Lung (tissue), 17 donors: ENCODE measurements at places on chromosomes 12 and 14. TPM values are rescaled to one million over a fixed set of nuclear protein-coding genes. Genes with fewer than 3 reads are reported as not detected.

- peaks cover 11% of the 10 kb centered on the region for H3K27me3 ChIP-seq
- no peaks in the 10 kb centered on the region for H3K4me1 ChIP-seq
- H3K4me3 ChIP-seq, result no peak overlapping the region
- no peak for DNase-seq
- no peaks in the 10 kb centered on the region for H3K36me3 ChIP-seq
- H3K27ac ChIP-seq, result no peak overlapping the region
These were observed 138.0 kb downstream of the ASCL4 start for GRCh38 chr12:107912421-107913004.

- no peaks in the 10 kb centered on the region for H3K36me3 ChIP-seq
- H3K27me3 ChIP-seq, result no peaks in the 10 kb centered on the region
- DNase-seq, result no peak
- H3K4me1 ChIP-seq, result no peaks in the 10 kb centered on the region
- H3K27ac ChIP-seq, result no peak overlapping the region
These were observed 372.0 kb upstream of the ATP2B1 start for GRCh38 chr12:90080616-90081015.

DNA sequence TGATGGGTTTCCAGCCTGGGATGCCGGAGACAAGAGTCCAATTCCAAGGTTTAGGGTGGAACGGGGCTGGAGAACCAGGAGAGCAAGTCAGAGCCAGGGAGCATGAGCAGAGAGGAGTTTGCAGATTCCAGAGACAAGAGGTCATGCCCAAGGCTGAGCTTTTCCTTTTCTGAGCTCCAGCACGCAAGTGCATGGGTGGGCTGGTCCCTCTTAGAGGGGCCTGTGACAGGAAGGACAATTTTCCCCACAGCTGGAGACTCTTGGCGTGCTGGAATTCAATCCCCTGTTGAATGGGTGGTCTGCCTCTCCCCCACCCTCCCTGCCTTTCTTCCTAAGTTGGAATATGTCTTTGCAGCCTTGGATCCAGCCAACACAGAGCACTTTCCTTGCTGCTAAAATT is 431.9 kb downstream of the BCL11B start:
- no peaks in the 10 kb centered on the region for H3K27me3 ChIP-seq
- H3K4me3 ChIP-seq, result no peak overlapping the region
- no peak for DNase-seq
- H3K36me3 ChIP-seq, result no peaks in the 10 kb centered on the region

GRCh38 chr14:106286697-106287290 is 760.4 kb downstream of the TMEM121 start:
- H3K36me3 ChIP-seq, result no peaks in the 10 kb centered on the region
- no peaks in the 10 kb centered on the region for H3K4me1 ChIP-seq
- H3K4me3 ChIP-seq, result no peak overlapping the region
- DNase-seq, result no peak
- H3K27ac ChIP-seq, result no peak overlapping the region

DNA sequence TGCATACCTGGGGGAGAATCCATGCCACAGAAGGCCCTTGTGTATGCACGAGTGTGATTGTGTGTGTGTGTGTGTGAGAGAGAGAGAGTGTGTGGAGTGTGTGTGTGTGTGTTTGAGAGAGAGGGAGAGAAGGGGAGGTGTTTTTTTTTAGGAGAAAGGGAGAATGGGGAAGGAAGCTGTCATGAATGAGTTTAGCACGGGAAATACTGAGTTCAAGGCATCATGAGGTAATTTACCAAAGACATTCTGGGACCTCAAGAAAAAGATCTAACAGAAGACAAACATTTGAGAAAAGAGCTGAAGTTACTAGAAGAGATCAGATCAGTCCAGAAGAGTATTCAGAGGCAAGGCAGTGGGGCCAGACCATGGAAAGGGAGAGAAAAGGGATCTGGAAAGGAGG is 157.1 kb downstream of the TTC7B start:
- H3K27me3 ChIP-seq, result no peaks in the 10 kb centered on the region
- H3K36me3 ChIP-seq, result peaks cover 5% of the 10 kb centered on the region
- H3K27ac ChIP-seq, result no peak overlapping the region
- no peak for DNase-seq
- no peak overlapping the region for H3K4me3 ChIP-seq
- H3K4me1 ChIP-seq, result peaks cover 19% of the 10 kb centered on the region

DNA sequence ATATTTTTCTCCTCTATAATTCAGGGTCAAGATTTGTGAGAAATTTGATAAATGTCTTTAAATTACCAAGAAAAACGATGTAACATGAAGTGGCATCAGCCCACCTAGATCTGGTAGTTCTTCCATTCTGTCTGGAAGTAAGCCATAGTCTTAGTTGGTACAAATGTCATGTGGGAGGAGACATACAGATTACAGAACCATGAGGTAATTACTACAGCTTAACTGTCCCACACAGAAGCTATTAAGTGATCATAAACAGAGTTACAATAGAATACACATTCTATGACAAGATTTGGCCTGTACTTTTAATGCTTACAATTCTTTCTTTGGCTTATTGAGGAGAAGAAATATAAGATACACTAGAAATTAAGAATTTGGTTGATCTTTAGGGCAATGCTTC is 13.7 kb upstream of the SIX1 start:
- no peak overlapping the region for H3K27ac ChIP-seq
- no peaks in the 10 kb centered on the region for H3K4me1 ChIP-seq
- H3K4me3 ChIP-seq, result no peak overlapping the region
- no peaks in the 10 kb centered on the region for H3K36me3 ChIP-seq
- DNase-seq, result no peak

DNA sequence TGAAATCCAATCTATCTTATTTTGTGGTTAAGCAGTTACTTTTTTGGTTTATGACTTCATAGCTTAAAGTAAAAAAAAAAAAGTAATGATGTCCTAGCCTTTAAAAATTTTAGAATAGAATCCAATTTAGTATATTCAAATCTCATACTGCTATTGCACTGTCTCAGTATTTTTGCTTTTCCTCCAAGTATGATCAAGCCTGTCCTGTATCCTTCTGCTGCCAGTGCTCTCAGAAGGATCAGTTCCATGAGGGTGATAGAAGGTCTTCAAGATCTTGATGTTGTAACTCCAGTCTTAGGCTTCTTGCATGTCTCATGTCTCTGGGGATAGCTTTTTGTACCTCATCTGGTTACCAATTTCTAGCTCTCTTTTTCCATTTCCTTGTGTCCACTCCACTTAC is 324.2 kb upstream of the FAR2 start:
- no peak overlapping the region for H3K4me3 ChIP-seq
- no peak overlapping the region for H3K27ac ChIP-seq
- no peaks in the 10 kb centered on the region for H3K4me1 ChIP-seq
- H3K27me3 ChIP-seq, result no peaks in the 10 kb centered on the region

GRCh38 chr14:51334566-51334965 is 94.5 kb downstream of the TMX1 start:
- H3K4me1 ChIP-seq, result peaks cover 2% of the 10 kb centered on the region
- no peaks in the 10 kb centered on the region for H3K27me3 ChIP-seq
- DNase-seq, result no peak
- no peak overlapping the region for H3K27ac ChIP-seq

DNA sequence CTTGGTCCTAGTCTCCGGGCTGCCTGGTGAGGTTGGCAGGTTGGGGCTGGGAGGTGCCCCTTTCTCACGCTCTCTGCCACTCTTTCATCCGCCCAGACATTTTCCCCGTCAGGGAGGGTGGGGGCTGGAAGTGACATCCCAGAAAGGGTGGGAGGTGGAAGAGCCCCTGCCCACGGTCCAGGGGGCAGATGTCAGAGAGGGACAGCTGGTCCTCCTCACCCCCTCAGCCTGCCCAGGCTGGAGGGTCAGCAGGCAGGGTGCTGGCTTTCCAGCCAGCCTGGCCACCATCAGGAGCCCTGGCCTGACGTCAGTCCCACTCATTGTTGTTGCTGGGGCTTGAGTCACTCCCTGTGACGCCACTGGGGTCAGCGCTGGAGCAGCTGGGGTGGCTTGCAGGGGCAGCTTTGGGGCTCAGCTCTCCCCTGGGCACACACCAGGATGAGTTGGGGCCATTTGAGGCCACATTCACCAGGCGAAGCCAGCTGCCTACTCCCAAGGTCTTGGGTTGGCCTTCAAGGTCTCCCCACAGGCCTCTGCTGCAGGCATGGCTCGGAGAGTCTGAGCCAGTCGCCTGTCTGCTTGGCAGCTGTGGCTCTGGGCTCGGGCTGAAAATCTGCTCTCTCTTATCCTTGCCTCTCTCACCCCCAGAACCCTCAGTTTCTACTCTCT is 5.7 kb upstream of the ATG101 start:
- H3K4me3 ChIP-seq, result no peak overlapping the region
- peaks cover 3% of the 10 kb centered on the region for H3K36me3 ChIP-seq
- peaks cover 1% of the 10 kb centered on the region for H3K4me1 ChIP-seq
- DNase-seq, result no peak

DNA sequence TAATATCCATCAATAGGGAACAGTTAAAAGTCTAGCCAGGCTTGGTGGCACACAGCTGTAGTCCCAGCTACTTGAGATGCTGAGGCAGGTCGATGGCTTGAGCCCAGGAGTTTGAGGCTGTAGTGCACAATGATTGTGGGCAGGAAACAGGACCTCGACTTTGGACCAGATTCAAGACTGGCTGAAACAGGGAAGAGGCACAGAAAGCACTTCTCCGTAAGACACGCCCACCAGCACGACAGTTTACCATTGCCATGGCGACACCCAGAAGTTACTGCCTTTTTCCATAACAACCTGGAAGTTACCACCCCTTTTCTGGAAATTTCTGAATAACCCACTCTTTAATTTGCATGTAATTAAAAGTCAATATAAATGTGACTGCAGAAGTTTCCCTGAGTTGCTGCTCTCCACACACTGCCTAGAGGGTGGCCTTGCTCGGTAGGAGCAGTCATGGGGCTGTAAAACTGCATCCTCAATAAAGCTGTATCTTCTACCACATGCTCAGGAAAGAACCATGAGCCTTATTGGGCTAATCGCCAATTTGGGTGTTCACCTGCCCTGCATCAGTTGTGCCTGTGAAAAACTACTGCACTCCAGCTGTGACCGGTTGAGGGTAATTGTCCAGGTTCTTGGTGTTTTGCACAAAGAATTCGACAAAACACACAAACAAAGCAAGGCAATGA is 4.6 kb upstream of the LRRC23 start:
- H3K36me3 ChIP-seq, result no peaks in the 10 kb centered on the region
- peaks cover 5% of the 10 kb centered on the region for H3K4me1 ChIP-seq
- peak; percentile 71 for DNase-seq
- H3K4me3 ChIP-seq, result no peak overlapping the region

DNA sequence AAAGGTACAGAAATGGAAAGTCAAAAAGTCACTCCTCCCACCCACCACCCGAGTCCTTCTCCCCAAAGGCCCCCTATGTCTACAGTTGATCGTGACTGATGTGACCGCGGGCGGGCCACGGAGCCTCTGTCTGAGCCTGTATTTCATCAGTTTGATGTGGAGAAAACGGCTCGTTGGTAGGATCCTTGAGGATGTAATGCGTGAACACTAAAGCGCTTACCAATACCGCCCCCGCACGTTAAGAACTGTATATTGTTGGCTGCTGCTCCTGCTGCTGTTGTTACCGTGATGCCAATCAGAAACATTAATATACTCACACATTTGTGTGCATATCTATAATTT is 24.6 kb upstream of the UBC start:
- peak overlapping the region; percentile 22 for H3K27ac ChIP-seq
- H3K4me1 ChIP-seq, result peaks cover 4% of the 10 kb centered on the region
- no peak overlapping the region for H3K4me3 ChIP-seq
- no peaks in the 10 kb centered on the region for H3K27me3 ChIP-seq
- H3K36me3 ChIP-seq, result no peaks in the 10 kb centered on the region
- peak; percentile 75 for DNase-seq

DNA sequence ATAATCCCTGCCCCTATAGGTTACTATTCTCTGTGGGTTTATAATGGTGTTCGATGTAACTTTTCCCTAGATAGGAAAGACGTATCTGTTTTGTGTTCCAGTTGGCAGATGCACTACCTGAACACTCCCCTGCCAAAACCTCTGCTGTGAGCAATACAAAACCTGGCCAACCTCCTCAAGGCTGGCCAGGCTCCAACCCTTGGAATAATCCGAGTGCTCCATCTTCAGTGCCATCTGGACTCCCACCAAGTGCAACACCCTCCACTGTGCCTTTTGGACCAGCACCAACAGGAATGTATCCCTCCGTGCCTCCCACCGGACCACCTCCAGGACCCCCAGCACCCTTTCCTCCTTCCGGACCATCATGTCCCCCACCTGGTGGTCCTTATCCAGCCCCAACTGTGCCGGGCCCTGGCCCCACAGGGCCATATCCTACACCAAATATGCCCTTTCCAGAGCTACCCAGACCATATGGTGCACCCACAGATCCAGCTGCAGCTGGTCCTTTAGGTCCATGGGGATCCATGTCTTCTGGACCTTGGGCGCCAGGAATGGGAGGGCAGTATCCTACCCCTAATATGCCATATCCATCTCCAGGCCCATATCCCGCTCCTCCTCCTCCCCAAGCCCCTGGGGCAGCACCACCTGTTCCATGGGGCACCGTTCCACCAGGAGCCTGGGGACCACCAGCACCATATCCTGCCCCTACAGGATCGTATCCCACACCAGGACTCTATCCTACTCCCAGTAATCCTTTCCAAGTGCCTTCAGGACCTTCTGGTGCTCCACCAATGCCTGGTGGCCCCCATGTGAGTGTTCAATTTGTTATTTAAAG is 11.3 kb downstream of the MAPK1IP1L start:
- H3K36me3 ChIP-seq, result peaks cover 12% of the 10 kb centered on the region
- DNase-seq, result no peak
- H3K4me3 ChIP-seq, result no peak overlapping the region
- no peaks in the 10 kb centered on the region for H3K27me3 ChIP-seq
- H3K4me1 ChIP-seq, result no peaks in the 10 kb centered on the region

- H3K27ac ChIP-seq, result peak overlapping the region; percentile 69
- no peak overlapping the region for H3K4me3 ChIP-seq
- no peaks in the 10 kb centered on the region for H3K27me3 ChIP-seq
These were observed 8.5 kb upstream of the SYNE3 start for GRCh38 chr14:95524706-95525512.

GRCh38 chr12:49301760-49302159 is 6.8 kb downstream of the PRPH start:
- DNase-seq, result no peak
- no peaks in the 10 kb centered on the region for H3K36me3 ChIP-seq
- H3K27ac ChIP-seq, result no peak overlapping the region
- peaks cover 37% of the 10 kb centered on the region for H3K27me3 ChIP-seq
- peaks cover 5% of the 10 kb centered on the region for H3K4me1 ChIP-seq

GRCh38 chr12:85955127-85955526 is 81.0 kb downstream of the NTS start:
- no peak overlapping the region for H3K27ac ChIP-seq
- H3K27me3 ChIP-seq, result no peaks in the 10 kb centered on the region
- no peaks in the 10 kb centered on the region for H3K36me3 ChIP-seq
- H3K4me1 ChIP-seq, result no peaks in the 10 kb centered on the region
- no peak overlapping the region for H3K4me3 ChIP-seq
- no peak for DNase-seq

Gene SERPINA12
- total RNA-seq, result not detected

Gene LRRK2
- total RNA-seq, result 262 TPM

Gene TRIM9
- total RNA-seq, result 1.3 TPM

Gene TMTC3
- total RNA-seq, result 18.1 TPM

Gene NUBPL
- 14.6 TPM for total RNA-seq

Gene AGAP2
- total RNA-seq, result 4.8 TPM

Gene TAMALIN
- total RNA-seq, result 31.4 TPM

Gene OTOGL
- total RNA-seq, result 0.71 TPM

Gene C12orf60
- 2.4 TPM for total RNA-seq

Gene CHMP4A
- total RNA-seq, result 37.2 TPM

Gene IRAK3
- total RNA-seq, result 77.2 TPM

Gene TWF1
- 80.1 TPM for total RNA-seq

Gene TMEM132D
- total RNA-seq, result 0.09 TPM
